ENCODE measurements at places on chromosomes 4 and X. TPM values are rescaled to one million over a fixed set of nuclear protein-coding genes. Genes with fewer than 3 reads are reported as not detected.

GRCh38 chr4:15001869-15002658, at the start of gene CPEB2:
CPEB2 (plus strand) TSS chr4:15002481; CDS start chr4:15002674, 193 bp downstream.
- DNase-seq = peak; percentile 95

NUP62CL gene
- total RNA-seq = 2.3 TPM

DNA sequence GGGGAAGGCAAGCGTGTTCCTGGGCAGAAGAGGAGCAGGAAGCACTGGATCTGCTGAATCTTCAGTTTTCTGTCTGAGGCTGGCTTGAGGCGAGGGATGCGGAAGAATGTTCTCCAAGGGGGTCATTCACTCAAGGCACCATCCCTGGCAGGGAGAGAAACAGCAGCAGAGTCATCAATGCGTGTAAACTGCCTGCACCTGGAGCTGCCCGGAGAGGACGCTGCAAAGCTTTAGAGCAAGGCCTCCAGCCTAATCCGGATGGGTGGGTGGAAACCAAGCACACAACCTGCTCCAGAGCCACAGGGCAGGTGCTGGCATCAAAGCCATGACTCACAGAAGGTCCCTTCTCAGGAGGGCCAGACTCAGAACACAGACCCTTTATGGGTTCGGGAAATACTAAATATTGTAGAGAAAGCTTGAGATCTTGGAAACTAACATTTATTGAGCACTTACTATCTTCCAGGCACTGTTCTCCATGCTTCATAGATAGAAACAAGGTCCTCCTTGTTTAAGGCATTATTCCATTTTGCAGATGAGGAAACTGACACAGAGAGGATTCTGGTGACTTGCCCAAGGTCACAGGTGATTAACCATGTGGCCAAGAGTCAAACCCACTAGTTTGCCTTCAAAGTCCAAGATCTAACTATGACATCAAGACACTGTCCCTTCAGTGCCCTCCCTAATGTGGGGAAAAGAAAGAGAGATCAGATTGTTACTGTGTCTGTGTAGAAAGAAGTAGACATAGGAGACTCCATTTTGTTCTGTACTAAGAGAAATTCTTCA, 7.7 kb downstream of the PROM1 start:
- DNase-seq = no peak

DNA sequence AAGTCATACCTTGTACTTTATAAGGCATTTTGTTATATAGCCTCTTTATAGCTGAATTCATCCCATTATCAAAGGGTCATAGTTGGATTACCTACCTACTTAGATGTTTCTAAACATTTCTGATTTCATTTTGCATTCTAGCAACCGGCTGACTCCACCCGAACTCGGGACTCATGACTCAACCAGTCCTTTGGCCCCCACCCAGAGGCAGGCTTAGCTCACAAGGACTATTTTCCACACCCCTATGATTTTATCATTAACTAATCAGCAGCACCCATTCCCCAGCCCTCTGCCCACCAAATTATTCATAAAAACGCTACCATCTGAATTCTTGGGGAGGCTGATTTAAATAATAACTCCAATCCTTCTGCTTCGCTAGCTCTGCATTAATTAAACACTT, 79.9 kb upstream of the EGFL6 start:
- DNase-seq = no peak

COX7B2 gene
- not detected for total RNA-seq

CCDC149 gene
- 0.14 TPM for total RNA-seq
